ENCODE measurements at places on chromosomes 7 and 10. TPM values are rescaled to one million over a fixed set of nuclear protein-coding genes. Genes with fewer than 3 reads are reported as not detected.

The LRRC17 gene
- 187 TPM for polyA plus RNA-seq

The ATRNL1 gene
- 6.9 TPM for polyA plus RNA-seq

The RBM28 gene
- polyA plus RNA-seq = 59.1 TPM

GRCh38 chr10:60573336-60573735 lies 183.7 kb upstream of the ANK3 start:
- DNase-seq = no peak

DNA sequence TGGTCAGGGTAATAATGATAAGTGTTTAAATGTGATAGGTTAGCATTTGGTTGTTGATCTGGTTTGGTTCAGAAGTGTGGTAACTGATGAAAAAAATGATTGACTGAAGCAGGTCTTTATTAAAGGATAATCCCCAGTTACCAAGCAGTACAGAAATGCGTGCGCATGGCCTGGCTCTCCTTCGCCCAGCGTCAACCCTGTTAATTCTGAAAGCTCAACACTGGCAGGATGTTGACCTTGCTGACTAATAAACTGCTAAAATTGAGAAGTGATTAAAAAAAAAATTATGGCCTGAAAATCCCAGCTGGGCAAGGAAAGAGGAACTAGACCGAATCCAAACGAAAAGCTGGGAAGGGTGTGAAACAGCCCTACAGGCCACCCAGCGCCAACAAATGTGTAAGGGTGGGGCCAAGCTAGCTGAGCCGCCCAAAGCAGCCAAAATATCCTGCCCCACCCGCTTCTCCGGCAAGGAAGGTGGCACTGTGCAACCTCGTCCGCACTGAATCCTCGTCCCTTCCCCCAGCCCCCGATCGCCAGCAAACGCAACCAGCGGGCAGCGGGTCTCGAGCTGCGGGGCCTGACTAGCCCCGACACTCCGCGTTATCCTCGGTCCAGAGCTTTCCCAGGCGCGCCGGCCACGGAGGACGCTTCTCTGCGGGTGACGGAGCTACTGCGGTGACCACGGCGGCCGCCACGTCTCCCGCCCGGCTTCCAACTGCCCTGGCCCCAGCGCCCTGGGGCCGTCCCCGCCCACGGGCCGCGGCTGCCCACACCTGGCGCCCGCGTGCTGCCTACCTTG lies 561 bp downstream of the SHTN1 start:
- peak; percentile 38 for DNase-seq

- DNase-seq = no peak
These were observed 10.8 kb downstream of the STAMBPL1 start for GRCh38 chr10:88890681-88891381.

Measured in right lung (tissue), 10 donors.